ENCODE measurements at places on chromosomes 7 and 10. TPM values are rescaled to one million over a fixed set of nuclear protein-coding genes. Genes with fewer than 3 reads are reported as not detected.

- ATAC-seq, result no peak
These were observed 300.5 kb upstream of the ZMIZ1 start for GRCh38 chr10:78768041-78768835.

STRIP2 gene
- 1.7 TPM for total RNA-seq

DNA sequence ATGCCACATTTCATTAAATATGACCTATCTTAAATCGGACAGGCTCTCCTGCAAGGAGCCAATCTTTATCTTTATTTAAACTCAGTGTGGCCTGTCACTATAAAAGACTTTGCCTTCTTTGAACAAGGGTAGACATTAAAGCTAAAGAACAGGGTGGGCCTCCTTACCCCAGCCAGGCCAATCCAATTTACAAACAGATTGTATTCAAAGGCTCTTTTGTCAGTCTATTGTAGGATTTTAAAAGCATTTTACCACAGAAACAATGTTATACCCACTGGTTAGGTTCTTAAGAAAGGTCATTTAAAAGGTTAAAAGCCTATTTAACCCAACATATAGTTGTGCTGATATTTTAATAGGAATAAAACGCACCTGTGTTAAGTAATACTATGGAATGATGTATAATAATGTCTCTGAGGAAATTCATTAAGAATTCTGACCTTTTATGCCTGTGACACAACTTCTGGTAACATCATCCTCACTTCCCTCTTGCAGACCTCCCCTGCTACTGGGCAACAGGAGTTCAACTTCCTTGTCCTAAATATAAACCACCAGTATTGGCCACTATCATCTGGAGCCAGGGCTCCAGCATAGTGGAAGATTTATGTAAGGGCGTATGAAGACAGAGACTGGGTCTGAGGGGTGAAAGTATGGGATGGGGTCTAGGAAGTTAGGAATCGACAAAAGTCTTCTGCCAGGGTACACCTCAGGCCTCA, 32.5 kb downstream of the MTERF1 start:
- peak; percentile 37 for ATAC-seq

DNA sequence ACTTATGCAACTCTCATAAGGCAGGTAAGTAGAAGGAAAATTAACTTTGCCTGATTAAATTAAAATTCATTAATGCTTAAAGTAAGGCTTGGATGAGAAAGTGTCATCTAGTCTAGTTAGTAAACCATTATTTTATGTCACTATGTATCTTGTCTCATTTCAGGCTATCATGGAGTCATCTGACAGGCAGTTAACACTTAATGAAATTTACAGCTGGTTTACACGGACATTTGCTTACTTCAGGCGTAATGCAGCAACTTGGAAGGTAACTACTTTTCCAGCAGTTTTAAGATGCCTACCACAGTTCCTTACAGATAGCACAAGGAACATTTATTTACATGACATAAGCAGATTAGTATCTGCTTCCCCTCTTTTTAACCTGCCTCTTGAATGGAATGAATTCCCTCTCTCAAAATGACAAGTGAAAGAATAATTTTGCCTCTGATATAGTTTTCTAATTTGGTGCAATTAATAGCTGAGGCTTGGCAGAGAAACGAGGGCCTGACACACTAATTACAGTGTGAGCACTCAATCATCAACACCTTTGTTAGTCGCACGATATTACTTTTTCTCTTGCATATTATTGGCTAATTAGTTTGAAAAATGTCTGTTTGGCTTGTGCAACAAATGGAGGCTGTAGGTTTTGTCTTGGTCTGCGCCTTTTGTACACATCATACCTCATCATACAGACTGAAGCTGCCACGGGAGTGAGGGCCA, 245.0 kb downstream of the FOXP2 start:
- ATAC-seq, result peak; percentile 78

CNOT4 gene
- total RNA-seq, result 21.6 TPM

- no peak for ATAC-seq
These were observed 72.1 kb upstream of the TRIM24 start for GRCh38 chr7:138387755-138388475.

DNA sequence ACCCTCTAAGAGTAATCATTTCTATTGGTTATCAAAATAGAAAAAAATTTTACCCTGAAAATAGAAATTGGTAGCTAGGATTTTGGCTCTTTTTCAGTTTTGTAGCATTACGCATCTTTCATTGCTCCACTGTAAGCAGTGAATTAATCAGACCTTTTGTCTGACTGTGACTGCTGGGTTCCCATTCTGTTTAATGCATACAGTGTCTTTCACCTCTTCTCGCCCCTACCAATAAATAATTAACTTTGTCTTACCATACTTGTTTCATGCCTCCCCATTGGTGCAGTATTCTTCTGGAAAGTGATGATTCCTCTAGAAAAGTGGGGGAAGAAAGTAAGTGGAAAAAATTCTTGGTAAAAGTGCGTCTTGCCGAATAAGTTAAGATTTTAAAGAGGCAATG, 73.2 kb downstream of the AP3M1 start:
- ATAC-seq, result no peak

AKR1C4 gene
- total RNA-seq, result not detected

MACC1 gene
- total RNA-seq, result 1.1 TPM

DNA sequence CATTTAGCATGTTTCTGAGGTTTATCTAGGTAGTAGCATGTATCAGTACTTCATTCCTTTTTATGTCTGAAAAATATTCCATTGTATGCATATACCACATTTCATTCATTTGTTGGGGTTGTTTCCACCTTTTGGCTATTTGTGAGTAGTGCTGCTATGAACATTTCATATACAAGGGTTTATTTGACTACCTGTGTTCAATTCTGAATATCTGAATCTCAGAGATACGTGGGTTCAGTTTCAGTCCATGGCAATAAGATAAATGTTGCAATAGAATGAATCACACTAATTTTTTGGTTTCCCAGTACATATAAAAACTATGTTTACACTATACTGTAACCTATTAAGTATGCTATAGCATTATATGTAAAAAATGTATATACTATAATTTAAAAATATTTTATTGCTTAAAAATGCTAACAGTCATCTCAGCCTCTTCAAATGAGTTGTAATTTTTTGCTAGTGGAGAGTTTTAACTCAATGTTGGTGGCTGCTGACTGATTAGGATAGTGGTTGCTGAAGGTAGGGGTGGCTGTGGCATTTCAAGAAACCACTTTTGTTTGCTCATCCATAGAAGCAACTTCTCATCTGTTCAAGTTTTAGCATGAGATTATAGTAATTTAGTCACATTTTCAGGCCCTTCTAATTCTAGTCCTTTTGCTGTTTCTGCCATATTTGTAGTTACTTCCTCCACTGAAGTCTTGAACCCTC, 13.9 kb downstream of the PLEKHA1 start:
- no peak for ATAC-seq

GRCh38 chr10:122878799-122879338, 512 bp downstream of the FAM24B start:
- peak; percentile 26 for ATAC-seq

DNA sequence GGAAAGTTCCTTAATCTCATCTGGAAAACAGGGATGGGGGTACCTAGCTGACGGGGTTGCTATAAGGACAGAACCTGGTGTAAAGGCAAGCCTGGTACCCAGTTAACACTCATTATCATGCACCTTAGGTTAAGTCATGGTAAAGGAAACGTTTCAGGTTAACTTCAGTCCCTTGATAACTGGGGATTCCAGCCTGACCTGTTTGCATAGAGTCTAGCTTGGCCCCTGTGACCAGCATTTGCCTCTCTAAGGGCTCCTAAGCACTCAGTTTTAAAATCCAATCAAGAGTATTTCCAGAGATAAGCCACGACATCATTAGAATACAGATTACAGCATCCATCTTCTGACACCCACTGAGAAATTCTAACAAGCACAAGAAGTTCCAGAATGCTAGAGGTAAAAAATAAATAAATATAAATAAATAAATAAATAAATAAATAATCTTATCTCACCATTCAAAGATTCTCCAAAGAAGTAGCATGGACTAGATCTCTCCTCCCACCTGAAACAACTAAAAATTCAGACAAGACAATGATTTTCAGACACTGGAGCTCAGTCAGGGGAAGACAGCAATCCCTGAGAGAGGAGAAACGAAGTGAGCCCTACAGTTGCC, 184.6 kb downstream of the KCNMA1 start:
- ATAC-seq, result no peak

DNA sequence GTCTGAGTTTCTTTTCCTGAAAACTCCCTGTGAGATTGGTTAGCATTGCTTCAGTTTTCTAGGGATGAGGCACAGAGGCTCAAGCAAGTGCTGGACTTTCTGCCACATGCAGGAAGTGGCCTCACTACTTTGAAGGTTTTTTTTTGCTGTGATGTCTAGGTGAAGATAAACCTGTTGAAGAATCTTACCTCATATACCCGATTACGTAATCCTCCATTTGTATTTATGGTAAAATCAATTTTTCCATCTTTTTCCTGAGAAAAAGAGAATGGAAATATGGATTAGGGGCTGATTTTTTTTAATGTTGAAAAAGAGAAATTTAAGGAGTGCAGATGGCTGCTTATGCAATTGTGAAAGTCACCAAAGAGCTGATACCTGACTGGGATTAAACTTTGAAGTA, 23.4 kb downstream of the CBLL1 start:
- no peak for ATAC-seq

GRCh38 chr7:67344481-67345193, 348.0 kb downstream of the TYW1 start:
- no peak for ATAC-seq

GRCh38 chr7:19984231-19984632, 210.8 kb upstream of the TMEM196 start:
- ATAC-seq, result no peak

- ATAC-seq, result no peak
These were observed 5.3 kb downstream of the FGF8 start for GRCh38 chr10:101770331-101771215.

DNA sequence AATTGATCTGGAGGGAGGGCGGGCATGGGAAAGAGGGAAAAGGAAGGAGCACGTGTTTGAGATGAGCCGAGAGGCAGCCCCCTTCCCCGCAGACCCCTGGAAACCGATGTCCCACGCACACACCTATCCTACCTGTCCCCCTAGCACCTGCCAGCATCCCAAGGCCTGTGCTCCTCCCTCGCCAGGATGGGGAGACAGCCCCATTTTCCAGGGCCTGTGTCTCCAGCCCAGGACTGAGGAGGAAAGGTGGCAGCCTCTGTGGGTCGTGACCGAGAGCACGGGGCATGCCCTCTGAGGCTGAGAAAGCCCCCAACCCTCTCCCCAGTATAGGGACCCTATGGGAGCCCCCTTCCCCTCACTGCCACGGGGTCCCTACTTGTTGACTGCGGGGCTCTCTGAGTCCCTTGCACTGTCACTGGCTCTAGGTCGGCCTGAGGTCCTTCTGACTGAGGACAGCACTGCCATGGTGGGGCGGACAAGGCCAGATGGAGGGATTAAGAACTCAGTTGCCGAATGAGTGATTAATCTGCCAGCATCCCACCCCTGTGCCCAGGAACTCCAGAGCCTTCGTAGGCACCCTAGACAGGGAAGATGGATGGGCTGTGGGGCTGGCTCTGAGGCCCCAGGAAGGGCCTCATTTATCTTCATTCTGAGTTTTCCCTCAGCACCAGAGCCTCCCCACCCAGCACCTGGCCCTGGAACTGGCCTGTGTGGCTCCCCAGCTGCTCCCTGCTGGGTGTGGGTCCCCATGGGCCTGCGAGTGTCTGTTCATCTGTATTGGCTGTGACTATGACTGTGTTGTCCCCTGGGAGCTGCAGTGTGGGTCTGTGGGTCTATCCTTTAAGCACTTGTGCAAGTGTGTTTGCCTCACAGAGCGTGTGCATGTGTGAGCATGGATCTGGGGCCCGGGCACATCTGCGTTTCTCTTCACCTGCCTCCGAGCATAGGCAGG, 26.0 kb downstream of the CRHR2 start:
- peak; percentile 74 for ATAC-seq

ZPBP gene
- not detected for total RNA-seq

Measured in motor neuron (in vitro differentiated cells).